ENCODE measurements at places on chromosomes 2 and 18.

- no peak for DNase-seq
Observed at GRCh38 chr2:157593411-157593810, 35.3 kb downstream of the ACVR1C start.

DNA sequence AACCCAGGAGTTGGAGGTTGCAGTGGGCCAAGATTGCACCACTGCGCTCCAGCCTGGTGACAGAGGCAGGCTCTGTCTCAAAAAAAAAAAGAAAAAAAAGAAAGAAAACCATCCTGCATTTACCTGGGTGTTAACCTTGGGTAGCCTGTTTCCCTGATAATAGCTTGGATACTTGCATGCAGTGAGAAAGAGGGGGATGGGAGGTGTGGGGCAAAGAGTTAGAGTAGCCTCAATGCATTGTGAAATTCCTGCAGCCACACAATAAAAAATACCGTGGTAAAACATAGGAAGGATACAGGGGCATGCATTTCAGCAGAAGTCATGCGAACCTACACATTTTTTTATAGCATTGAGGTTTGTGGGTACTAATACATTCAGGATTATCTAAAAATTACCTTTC is 76.6 kb upstream of the ZNF516 start:
- no peak for DNase-seq

DNA sequence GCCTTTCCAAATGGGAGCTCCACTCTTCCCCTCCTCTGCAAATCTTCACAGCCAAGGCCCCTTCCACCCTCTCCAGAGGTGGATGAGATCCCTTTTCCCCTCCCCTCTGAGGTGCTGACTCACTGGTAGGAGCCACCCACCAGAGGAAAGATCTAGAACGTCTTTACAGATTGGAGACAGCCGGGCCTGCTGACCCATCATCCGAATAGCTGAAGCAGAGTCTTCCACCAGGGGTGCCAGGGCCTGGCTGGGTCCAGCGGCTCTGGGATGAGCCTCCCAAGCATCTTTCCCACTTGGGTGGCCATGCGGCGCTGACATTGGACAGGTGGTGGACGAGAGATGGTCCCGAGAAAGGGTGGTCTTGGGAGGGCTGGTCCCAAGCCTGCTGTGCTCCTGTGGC is 9.0 kb downstream of the ERFE start:
- DNase-seq, result no peak

DNA sequence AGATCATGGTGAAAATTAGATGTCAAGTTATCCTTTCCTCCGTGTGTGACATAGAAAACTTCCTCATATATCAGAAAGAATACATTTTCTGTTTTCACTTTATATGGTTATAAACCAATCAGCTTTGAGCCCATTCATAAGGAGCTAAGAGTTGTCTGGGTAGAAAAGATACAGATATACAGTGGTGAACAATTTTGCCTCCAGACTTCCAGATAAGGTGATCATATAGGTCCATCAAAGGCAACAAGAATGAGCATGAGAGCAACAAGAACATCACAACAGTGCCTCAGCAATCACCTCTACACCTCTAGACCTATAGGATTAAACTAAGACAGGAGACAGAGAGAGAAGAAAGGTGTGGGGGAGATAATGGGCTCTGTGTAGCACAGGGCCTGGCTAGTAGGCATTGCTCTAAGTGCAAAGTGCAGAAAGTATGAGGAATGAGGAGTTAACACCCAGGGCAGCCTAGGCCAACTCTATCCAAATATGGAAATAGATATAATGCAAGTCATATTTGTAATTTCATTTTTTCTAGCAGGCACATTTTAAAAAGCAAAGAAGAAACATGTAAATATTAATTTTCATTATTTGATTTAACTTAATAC is 8.3 kb downstream of the TNP1 start:
- no peak for DNase-seq

GRCh38 chr2:179049546-179050311 is at the start of gene CCDC141:
CCDC141 (minus strand) TSS chr2:179050137; CDS start chr2:179049941, 196 bp downstream.
- DNase-seq, result no peak

DNA sequence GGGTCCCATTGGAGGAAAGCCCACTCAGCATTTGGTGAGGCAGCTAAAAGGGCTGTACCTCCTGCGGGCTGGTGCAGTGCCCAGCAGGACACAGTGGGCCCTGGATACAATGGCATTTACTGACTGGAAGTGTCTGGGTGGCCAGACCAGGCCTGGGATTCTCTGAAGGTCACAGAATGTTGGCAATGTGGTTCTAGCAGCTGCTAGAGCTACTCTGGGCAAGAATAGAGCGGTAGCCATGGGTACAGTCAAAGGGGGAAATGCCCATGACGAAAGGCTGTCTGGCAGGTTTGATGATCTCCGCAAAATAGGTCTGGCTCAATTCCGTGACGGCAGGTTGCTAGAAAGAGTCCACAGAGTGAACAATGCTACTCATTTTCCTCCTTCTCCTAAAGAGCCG is 241.8 kb downstream of the AFF3 start:
- DNase-seq, result no peak

- no peak for DNase-seq
Observed at GRCh38 chr18:43830947-43831346, 553.7 kb upstream of the SYT4 start.

DNA sequence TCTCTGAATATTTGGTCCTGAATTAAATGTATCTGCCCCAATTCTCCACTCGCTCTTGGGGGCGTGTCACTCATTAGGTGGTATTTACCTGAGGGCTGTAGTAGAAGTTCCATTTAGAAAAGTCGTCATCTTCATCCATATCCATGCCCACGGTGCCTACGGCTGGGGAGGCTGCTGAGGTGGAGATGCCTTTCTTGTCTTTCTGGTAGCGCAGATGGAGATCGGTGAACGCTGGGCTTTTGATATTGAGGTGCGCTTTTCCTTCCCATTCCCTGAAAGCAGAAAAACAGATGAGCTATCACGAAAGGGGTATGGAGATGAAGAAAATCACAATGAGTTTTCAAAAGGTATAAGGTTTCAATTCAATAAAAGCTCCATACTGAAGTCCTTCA is 39.7 kb downstream of the APOB start:
- no peak for DNase-seq

DNA sequence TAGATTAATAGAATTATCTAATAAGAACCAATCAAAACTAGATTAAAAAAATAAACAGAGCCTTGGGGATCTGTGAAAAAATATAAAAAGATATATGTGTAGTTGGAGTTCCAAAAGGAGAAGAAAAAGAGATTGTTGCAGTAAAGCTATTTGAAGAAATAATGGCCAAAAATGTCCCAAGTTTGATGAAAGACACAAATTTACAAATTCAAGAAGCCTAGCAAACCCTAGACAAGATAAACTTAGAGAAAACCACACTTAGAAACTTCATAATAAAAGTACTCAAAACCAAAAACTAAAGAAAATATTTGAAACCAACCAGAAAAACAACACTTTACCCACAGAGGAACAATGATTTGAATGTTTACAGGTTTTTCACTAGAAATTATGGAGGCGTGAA is 41.3 kb upstream of the EGR4 start:
- DNase-seq, result no peak

- no peak for DNase-seq
Observed at GRCh38 chr2:201956361-201956760, 77.3 kb upstream of the FZD7 start.

- DNase-seq, result no peak
Observed at GRCh38 chr2:224147174-224147573, 108.1 kb upstream of the SERPINE2 start.

- no peak for DNase-seq
Observed at GRCh38 chr2:234611209-234611608, 114.3 kb upstream of the ARL4C start.

GRCh38 chr2:24886691-24887304 is 33.2 kb downstream of the ADCY3 start:
- no peak for DNase-seq

- DNase-seq, result peak; percentile 52
Observed at GRCh38 chr2:88016086-88016959, at the start of gene RNU2-63P. RNU2-63P (minus strand) TSS chr2:88016547.

- DNase-seq, result no peak
Observed at GRCh38 chr2:96145848-96146152, 560 bp upstream of the DUSP2 start.

GRCh38 chr2:161250864-161251436 is 57.3 kb upstream of the PSMD14 start:
- no peak for DNase-seq

DNA sequence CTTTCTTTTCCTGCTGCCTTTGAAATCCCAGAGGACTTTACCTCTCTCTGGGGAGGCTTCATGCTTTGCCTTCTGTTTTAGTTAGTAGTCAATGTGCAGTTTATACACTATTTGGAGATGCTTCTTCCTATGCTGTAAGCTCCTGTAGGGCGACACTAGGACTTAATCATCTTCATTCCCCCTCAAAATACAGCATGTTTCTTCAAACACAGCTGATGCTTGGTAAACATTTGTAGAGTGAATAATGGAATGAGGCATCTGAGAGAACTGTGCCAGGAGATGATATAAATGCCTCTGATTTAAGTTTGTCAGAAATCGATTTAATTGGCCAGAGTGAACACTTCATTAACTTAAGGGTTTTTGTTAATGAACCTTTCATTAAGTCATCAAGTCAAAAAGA is 43.4 kb downstream of the LHCGR start:
- DNase-seq, result no peak

All from stimulated activated CD8-positive, alpha-beta memory T cell treated with anti-CD3 and anti-CD28 coated beads, Interleukin-15, amount 100 ng/mL, for 4 hours (primary cell).